ENCODE measurements at places on chromosomes 12 and 14.

GRCh38 chr14:90045616-90046015, 16.2 kb upstream of the KCNK13 start:
- DNase-seq: no peak

GRCh38 chr12:56987011-56987410, 19.3 kb downstream of the ZBTB39 start:
- no peak for DNase-seq

- no peak for DNase-seq
Observed at GRCh38 chr12:131366261-131366871, 344.5 kb upstream of the SFSWAP start.

DNA sequence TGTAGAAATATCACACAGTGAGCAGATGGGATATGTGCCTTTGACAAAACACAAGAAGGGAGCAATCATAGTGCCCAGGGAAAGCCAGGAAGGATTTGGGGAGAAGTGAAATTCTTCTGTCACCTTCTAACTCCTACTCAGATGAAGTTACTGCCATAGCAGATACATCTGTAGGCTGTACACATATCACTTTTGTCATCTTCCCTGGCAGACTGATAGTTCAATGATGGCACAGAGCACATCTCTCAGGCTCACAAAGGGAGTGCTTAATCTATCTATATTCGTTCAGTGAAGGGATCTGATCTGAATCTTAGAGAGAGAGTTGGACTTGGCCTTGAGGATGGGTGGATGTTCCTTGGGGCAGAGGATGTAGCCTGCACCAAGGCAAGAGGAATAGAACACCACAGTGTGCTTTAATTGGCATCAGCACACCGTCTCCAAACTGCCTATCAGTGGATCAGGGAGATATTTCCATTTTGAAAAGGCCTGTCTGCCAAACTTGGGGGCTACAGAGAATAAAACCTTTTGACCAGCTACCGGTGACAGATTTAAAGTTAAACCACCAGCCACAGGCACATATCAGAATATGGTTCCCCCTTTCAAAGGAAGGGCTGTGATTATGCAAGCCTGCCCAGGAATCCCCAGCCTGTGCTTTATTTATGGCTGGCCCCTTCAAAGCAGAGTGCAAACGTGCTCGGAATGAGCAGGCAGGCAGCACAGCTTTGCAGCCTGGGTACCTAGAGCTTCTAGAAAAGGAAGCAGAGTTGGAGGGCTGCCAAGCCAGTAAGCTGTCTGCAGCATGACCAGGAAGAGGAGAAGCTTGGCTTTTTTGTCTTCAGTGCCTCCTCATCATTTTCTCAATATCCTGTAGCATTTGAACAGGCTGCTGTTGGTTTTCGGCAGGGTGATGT, 165.5 kb upstream of the DYRK2 start:
- DNase-seq: no peak

- DNase-seq: no peak
Observed at GRCh38 chr14:24960816-24961215, 89.1 kb downstream of the STXBP6 start.

- DNase-seq: no peak
Observed at GRCh38 chr12:2225696-2226095, 172.9 kb downstream of the CACNA1C start.

DNA sequence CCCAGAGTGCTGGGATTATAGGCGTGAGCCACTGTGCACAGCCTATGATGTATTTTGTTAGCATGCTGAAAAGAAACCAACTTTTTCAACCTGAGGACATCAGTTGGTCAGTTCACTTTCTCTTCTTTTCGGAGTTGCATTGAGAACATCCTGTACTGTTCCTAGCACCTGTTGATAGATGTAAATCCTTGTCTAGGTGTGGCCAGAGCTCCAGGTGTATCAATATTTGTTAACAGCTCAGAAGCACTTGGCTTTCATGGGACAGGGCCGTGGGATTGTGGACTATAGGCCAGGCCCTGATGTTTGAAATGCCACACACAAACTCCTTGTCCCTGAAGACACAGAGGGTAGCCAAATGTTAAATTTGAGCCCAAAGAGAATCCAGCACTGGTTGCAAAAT, 14.9 kb downstream of the HCAR2 start:
- DNase-seq: no peak

DNA sequence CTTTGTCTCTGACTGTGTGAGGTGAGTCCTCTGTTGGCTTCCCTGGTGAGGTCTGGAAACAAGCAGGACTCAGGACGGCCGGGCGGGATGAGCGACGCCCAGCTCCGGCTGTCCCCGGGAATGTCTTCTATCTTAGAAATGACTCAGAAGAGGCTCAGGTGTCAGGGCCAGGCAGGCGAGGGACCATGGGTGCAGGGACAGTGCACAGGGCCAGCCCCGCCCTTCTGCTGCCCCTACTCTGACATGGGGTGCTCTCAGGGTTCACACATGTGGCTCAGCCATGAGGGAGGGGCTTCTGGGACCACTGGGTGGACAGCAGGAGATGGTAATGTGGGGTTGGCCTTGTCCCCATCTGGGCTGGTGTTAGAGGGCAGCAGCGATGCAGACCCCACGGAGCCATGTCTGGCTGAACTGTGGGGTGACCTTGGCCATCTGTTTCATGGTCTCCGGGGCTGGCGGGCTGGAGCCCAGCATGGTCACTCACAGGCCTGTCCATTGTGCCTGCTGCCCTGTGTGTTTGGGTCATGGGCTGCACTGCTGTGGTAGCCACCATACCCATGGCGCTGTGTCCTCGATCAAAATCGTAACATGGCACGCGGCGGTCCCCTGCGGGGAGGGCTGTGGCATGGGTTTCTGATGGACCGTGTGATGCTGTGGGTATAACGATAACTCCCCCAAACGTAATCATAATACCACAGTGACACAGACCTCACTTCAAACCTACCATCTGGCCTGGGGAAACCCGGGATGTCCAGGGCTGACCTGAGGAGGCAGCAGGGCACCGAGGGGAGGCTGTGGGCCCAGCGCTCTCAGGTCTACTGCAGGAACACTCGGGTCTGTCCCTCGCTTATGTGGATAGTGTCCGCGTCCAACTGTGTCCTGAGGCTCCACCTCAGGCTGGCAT, 368.8 kb downstream of the TMEM121 start:
- no peak for DNase-seq

DNA sequence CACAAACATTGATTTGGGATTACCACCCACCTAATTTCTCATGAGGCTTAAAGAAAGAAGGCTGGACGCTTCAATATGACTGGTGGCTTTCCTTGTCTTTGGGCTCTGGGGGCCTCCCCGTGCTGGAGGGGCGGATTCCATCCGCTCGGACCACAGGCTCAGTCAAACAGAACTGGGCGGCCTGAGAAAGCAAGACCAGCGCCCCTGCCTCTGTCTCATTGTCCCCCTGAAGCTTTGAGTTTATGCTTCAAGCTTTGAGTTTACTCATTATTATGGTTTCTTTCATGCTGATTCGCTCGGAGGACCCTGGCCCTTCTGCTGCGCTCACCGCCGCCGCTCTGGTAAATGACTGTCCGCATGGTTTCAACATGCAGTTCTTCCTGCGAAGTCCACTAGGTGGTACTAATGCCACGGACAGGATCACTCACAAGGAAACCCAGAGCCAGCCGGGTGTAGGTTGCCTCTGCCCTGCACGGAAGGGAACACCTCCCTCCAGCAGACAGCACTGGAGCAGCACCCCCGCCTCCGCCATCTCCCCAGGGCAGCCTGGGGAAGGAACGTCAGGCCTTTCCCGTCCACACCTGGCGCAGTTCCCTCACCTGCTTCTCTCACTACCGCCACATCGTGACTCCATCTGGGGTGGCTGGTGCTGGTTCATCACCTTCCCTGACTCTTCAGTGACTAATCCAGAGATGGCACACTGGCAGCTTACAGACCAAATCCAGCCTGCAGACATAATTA, 13.2 kb upstream of the TIGAR start:
- no peak for DNase-seq

DNA sequence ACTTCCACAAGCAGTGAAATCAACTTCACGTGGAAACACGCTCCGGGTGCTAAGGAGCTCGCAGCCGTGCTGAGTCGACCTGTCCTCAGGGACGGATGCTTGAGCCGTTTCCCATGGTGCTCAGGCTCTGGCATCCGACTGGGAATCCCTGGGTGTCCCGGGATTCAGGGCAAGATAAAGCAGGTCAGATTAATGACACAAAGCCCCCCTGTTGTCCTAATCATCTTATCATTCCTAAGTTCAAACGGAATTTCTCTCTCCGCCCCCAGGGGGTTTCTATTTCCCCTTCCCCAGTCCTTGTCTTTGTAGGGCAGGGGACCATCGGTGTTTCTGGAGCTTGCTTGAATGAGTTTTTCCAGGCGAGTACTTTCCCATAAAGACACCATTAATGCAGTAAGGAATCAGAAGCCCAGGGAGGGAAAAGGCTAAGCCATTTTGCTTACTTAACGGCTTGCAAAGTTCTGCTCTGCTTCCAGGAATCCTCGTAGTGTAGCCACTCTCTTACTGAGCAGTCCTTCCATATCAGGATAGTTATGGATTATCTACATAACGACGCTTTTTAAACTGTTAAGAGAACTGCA, 116.5 kb downstream of the TMEM132C start:
- no peak for DNase-seq

DNA sequence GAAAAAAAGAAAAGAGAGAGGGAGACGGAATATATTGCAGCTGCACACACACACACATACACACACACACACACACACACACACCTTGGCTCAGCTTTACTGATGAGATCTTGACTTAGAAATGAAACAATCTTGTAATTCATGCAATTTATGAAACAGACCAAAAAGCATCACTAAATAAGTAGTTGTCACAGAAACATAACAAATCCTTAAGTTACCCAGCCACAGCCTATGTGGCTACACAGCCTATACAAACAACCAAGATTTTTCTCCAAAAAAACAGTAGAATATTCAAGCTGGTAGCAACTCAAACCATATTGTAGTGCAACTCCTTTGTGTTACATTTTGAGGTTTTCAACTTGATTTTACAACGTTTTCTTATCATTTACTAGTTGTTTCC, 37.9 kb upstream of the GNG2 start:
- DNase-seq: no peak

- no peak for DNase-seq
Observed at GRCh38 chr12:128426511-128426910, 159.5 kb downstream of the TMEM132C start.

All from activated CD4-positive, CD25-positive, alpha-beta regulatory T cell (primary cell).